ENCODE measurements at places on chromosomes 6 and 20.

- DNase-seq: no peak
These were observed 942 bp downstream of the ACAT2 start for GRCh38 chr6:159762681-159763293.

DNA sequence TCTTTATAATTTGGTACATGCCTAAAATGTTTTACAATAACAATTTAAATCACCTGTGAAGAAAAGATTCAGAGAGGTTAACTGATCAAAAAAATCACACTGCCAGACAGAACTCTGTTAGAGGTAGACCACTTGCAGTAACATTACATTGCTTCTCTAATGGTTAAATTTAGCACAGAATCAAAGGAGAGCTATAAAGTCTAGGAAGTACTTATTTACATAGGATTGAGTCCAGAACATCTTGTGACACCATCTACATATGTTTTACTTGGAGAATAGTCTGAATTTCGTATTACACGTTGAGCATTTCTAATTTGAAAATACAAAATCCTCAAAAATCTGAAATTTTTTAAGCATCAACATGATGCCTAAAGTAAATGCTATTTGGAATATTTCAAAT, 17.2 kb upstream of the TBC1D20 start:
- no peak for DNase-seq

DNA sequence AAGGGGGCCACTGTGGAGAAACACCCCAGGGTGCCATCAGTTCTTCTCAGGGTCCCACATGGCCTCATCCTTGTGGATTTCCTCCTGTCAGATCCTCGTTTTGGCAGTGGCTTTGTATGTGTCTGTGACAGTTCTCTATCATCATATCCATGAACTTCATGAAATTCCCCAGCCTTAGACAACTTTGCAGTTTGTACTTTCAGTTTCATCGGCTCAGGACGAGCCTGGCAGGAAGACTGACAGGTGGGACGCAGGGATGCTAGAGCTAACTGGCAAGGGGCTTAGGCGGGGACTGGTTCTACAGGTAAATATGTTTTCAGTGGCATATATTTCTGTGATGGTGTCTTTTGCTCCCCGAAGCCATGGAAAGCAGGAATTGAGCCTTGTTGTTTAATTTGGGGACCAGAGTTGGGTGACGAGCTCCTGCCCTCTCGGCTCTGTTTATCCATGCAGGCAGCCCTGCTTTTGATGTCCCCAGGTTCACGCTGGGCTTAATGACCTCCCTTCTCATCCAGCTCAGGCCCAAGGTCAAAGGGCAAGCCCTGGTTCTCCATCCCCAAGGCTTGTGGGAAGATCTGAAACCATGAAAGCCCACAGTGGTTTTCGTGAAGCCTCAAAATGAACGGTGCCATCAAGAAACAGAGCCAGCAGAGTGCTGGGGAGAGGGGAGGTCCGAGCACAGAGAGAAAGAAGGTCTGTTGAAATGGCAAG, 11.2 kb downstream of the SDCBP2 start:
- DNase-seq: no peak

DNA sequence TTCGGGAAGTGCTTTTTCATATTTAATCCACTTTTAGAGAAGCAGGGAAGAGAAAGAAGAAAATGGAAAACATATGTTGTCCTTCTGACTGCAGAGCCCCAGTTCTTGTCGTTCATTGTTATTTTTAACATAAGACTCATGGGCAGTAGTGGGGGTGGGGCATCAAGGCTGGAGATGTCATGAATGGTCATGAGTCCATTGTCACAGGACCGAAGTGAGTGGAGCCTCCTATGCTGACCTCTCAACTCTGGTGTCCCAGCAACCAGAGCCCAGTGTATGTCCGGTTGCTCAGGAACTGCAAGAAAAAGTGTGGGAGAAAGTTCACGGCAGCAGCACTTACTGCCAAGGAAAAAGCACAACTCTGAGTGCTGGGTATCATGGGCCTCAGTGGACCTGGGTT, 108.6 kb downstream of the BANF2 start:
- no peak for DNase-seq

DNA sequence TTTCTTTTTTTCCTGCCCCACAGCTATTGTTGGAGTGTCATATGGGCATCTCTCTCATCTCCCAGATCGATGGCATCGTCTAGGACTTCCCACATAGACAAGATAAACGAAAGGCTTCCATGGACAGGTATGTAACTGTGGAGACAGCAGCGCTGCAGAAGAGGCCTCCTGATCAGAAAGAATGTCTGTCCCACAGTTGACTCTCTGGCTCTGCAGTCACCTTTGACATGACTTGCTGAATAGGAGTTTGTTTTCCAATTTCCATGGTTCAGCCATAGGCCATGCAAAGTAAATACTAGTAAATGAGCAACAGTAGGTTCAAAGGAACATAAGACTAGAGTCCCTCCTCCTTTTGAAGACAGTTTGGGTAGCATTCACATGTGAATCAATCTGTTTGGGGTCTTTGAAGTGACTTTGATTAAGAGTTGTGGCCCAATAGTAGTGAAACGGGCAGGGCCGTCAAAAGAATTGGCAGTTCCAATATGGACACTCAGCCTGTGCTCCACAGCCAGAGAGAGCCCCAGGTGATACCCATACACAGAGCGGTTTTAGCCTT, 134.7 kb upstream of the IFNGR1 start:
- no peak for DNase-seq
